Sciatic nerve (tissue), 2 donors: ENCODE measurements at places on chromosomes 5 and 9. TPM values are rescaled to one million over a fixed set of nuclear protein-coding genes. Genes with fewer than 3 reads are reported as not detected.

DNA sequence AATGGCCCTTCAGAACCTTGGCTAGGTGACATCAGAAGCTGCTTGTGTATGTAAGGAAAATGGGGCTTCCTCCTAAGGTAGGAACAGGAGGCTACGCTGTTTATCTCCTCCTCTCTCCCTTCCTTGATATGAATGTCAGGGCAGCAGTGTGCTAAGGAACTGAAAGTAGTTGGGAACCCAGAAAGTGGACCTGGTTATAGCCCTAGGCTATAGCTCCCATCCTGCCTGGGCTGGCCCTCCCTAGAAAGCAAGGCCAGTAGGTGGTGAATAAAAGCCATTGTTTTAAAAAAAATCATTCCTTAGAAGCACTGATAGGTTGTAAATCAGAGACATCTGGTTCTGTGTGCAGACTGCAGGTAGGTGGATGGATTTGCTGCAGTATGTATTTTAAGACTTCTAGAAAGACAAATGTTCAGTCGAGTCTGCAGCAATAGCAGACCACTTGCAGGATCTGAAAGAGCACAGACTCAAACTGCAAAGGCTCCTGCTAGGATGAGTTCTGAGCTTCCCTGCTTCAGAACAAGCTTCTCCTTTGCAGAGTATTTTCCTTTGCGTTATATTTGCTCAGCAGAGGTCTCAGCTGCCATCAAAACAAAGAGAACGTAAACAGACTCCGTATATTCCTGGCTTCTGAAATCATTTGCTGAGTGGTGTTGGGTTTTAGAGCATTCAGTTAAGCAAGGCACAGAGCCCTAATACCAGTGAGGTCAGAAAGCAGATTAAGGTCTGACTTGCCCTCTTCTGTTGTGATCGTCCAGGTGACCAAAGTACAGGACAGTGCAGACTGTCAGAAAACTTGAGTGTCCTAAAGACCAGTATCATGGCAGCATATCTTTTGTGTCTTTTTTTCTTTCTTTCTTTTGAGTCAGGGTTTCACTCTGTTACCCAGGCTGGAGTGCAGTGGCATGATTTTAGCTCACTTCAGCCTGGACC lies 20.1 kb upstream of the CFAP157 start:
- DNase-seq, result no peak

DNA sequence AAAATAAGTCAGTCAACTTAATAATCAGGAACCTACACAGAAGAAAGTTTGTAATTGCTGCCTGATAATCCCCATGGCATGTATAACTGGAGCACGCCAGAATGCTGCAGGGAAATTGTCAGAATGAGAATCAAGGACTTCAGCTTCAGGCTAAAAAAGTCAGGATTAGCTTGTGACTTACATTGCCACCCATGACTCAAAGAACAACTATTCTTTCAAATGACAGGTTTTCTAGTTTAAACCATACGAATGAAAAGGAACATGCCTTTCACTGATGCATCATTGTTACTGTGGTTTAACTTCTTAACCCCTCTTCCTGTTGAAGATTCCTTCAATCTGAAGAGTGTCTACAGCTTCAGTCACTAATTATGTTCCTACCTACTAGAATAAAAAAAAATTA lies 112.4 kb downstream of the ISL1 start:
- no peak for DNase-seq

GRCh38 chr5:81558188-81558587 lies 164.3 kb upstream of the ACOT12 start:
- DNase-seq, result no peak

DNA sequence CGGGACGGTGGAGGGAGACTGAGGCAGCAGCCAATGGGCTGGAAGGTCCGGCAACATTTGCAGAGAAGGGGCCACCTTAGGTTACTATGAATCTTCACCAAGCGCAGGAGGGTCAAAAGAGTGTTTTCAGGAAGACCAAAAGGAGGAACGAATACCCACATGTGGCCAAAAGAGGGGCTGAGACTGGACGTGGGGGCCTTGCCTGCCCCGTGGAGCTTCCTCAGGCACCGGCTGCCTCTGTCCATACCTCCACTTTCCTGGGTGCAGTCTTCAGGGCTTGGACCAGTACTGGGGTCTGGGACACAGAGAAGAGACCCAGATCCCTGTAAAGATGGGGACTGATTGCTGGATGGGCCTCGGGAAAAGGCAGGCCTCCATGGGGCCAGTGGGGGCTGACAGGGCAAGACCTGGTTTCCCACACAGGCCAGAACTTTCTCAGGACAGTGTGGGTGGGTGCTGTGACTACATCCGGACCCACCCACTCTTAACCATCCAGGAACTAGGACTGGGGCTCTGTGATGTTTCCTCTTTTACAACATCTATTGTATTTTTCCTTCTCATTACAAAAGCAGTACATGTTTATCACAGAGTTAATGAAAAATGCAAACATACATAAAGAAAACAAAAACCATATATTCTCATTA lies 294.7 kb downstream of the ZSWIM6 start:
- DNase-seq, result no peak

DNA sequence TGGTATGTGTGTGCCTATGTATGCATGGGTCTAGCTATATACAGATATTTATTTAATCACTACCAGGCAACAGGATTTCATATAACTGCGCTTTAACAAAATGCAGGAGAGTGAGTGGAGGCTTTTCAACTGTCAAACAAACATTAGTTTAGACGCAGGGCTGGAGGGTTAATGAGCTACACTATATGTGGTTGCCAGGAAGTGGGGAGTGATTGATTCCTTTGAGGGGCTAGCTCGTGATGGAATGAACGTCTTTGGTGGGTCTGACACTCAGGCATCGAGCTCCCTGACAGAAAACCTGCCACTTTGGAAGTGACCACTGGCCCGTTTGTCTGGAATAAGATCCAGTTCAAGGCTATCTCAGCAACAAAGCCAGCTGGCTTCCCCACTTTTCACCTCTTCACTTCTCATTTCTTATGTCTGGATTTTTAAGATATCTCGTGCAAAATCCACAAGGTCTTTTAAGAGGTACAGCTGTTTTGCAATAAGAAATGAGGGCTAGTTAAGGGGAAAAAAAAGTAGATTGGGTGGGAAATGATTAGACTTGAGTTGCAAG lies 78.0 kb downstream of the CFAP77 start:
- no peak for DNase-seq

The GCNT4 gene
- total RNA-seq, result 1.4 TPM

The CDKN2B gene
- total RNA-seq, result 4.0 TPM

The MOCS2 gene
- total RNA-seq, result 41.4 TPM

The DOCK2 gene
- 32.9 TPM for total RNA-seq

The XRCC4 gene
- total RNA-seq, result 6.7 TPM
